Osteoblast (primary cell): ENCODE measurements at places on chromosomes 16 and 17. TPM values are rescaled to one million over a fixed set of nuclear protein-coding genes. Genes with fewer than 3 reads are reported as not detected.

The KRTAP4-12 gene
- total RNA-seq, result not detected in 2 replicates

The ACSM2A gene
- not detected in 2 replicates for total RNA-seq

The RCVRN gene
- total RNA-seq, result not detected in 2 replicates

The BORCS6 gene
- total RNA-seq, result 9.4 and 11.5 TPM in 2 replicates

The VMO1 gene
- 0.29 TPM in 1 of 2 replicates, not detected in the other for total RNA-seq

The NSRP1 gene
- total RNA-seq, result 11.2 and 12.7 TPM in 2 replicates

The CDH5 gene
- total RNA-seq, result 0.72 and 1.8 TPM in 2 replicates

The PARD6A gene
- total RNA-seq, result 2.4 and 2.9 TPM in 2 replicates

The OTOP3 gene
- total RNA-seq, result not detected in 2 replicates

The HYDIN gene
- 2.9 and 3.2 TPM in 2 replicates for total RNA-seq

The VPS9D1 gene
- total RNA-seq, result 13.3 and 14.5 TPM in 2 replicates

The TM4SF5 gene
- total RNA-seq, result not detected in 2 replicates

The MT3 gene
- total RNA-seq, result not detected in 2 replicates

The HBA2 gene
- total RNA-seq, result not detected in 2 replicates

GRCh38 chr17:75832652-75833400 lies 11.4 kb downstream of the UNC13D start:
- DNase-seq, result no peak

GRCh38 chr16:31138621-31139578 lies 3.4 kb upstream of the PRSS8 start:
- peak; percentile 96 for DNase-seq

DNA sequence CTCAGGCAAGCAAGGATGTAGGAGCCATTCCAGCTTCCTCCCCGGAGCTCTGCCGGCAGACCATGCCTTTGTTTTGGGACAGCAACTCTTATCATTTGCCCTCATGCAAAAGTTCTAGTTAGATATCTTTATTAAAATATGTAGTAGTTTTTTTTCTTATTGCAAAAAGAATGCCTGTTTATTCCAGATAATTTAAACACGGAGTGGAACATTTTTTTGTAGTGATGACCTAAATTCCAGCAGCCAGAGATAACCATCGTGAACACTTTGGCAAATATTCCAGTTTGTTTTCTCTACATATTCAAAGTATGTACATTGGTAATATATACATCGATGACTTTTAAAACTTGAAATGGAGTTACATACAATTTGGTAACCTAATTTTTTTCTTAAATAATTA lies 54.8 kb downstream of the CRISPLD2 start:
- peak; percentile 66 for DNase-seq

- no peak for DNase-seq
Observed at GRCh38 chr17:60704170-60704569, 26.5 kb downstream of the BCAS3 start.

DNA sequence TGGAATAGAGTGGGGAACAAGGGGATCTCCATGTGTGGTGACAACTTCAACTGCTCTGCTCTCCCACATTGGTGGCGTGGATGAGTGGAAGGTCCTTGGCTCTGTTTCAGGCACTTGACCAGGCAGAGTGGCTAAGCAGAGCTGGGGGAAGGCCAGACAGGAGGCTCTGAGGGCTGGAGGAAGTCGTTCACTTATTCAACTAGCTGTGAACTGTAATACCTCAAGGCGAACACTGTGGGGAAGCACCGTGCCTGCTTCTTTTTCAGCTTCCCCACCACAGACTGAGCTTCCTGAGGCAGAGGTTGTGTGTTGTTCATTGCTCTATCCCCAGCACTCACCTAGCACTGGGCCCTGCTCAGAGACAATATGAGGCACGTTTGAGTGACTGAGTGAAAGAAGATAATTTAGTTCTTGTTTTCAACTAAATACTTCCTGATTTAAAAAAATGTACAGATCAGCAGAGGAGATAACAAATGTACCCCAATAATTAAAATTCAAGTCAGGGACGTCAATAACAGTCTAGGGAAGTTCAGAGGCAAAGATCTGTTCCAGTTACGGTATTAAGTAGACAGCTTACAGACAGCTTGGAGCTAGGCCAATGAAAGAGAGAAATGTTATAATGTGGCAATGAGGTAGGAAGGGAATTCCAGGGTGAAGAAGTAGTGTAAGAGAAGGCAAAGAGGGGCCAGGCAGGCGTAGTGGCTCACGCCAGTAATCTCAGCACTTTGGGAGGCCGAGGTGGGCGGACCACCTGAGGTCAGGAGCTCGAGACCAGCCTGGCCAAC lies 34.7 kb downstream of the MYO18A start:
- DNase-seq, result peak; percentile 89

DNA sequence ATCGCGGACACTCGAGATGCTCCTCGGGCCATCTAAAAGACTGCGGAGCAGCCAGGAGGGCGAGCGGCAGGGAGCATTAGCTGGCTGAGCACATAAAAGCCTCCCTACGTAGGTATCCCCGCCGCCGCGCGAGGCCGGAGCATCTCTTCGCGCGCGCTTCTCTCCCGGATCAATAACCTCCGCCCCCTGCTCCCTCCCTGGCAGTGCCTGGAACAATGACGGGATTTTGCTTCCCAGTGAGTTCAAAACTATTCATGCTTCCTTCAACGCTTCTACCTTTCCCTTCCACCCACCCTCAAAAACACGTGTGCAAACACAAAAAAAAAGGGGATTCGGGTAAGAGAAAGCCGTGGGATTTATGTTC lies 984 bp downstream of the CENPV start:
- peak; percentile 85 for DNase-seq

DNA sequence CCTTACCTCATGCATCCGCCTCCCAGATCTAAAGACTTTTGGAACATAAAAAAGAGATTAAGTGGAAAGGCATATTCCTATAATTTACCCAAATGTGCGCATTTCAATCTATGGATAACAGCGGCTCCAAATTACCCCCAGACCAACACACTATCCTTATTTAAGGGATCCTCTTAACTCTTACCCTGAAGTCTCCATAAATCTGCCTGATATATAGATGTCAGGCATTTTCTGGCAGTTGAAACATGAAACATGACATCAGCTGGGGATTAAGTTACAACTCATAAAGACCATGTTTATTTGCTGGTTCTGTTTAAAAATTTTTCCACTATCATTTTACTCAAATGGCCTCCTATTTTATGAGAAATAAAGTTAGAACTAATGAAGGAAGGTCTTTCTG lies 478.5 kb upstream of the SALL1 start:
- DNase-seq, result no peak

GRCh38 chr17:82592289-82592766 lies 55.9 kb downstream of the WDR45B start:
- peak; percentile 54 for DNase-seq

GRCh38 chr17:1947743-1948516 lies 77.2 kb downstream of the RTN4RL1 start:
- peak; percentile 65 for DNase-seq

GRCh38 chr17:17538417-17539391 lies 42.5 kb upstream of the RASD1 start:
- DNase-seq, result no peak

- no peak for DNase-seq
Observed at GRCh38 chr16:14423344-14423743, 206.7 kb downstream of the PARN start.

GRCh38 chr16:86597126-86597879 lies 19.0 kb downstream of the FOXL1 start:
- no peak for DNase-seq

DNA sequence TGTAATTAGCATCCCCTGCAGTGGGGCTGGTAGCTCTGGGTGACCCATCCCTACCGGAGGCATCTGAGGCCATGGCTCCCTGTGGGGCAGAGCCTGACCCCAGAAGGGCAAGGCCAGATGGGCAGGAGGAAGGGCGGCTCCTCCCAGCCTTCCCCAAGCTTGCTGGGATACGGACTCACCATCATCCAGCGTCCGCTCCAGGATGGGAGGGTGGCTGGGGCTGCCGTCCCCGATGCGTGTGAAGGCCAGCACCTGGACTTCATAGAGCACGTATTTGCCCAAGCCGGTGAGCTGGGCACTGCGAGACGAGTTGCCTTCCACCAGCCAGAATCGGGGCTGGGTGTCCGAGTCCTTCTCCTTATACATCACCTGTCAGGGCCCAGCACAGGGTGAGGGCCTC lies 81.6 kb upstream of the CDC42EP4 start:
- peak; percentile 74 for DNase-seq

DNA sequence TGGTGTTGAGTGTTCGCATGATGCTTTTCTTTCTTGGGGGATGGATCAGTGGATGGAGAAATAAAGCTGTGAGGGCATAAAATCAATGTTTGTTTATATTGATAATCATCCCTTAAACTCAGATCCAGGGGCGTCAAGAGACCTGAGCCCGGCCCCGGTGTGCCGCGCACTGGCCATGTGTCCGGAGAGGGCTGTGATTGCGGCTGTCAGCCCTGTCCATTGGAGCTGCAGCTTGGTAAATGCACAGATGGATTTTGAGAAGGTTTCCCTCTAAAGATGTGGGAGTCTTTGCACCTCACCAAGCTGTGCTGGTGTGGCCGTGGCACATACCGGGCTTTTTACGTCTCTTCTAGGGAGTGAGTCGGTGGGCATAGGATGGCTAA lies 21.6 kb upstream of the ZNF750 start:
- peak; percentile 0 for DNase-seq

GRCh38 chr16:30005341-30006094 lies 5.3 kb downstream of the DOC2A start:
- DNase-seq, result peak; percentile 98

GRCh38 chr16:88405216-88406060 lies 22.7 kb downstream of the ZNF469 start:
- DNase-seq, result peak; percentile 99

DNA sequence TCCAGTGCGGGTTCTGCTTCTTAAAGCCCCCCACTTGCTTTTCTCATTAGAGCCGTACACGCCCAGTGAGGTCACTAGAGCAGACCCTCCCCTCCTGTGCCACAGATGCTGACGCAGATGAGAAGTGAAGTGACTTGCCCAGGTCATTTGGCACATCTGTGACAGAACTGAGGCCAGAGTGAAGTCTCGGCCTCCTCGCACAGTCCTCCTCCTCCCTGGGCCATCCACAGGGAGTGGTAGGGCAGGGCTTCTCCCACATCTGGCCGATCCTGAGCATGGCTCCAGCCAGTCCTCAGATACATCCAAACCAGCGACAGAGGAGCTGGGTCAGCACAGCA lies 15.3 kb upstream of the TBX2 start:
- peak; percentile 78 for DNase-seq

GRCh38 chr17:37359682-37360188 lies 16.1 kb upstream of the C17orf78 start:
- DNase-seq, result no peak

DNA sequence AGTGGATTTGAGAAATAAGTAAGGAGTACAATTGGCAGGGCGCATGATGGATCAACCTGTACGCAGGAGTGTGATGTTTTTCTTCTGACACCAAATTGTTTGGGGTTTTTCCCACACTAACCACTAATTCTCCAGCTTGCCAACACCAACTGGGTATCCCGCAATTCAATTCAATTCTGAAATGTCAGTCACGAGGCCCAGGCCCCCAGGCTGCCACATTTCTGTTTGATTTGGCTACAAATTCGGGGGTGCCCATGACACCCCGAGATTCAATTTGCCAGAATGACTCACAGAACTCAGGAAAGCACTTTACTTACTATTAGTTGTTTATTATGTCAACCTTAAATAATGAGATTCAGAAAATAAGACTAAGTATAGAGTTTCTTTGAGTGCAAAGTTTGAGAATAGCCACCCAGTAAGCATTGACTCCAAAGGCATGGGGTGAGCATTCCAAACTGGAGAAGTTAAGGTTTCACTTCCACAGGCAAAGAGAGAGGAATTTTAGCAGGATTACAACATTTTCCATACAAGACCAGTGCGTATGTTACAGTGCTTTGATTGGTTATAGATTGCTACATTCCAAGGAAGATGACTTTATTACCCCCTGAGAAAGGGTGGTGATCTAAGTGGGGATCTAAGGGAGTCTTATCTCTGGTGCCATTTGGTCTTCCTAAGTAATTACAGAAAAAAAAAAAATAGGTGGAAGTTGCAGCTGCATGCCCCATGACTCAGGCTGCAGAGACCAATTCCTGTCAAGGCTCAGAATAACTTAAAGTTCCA lies 11.5 kb downstream of the SLC46A1 start:
- DNase-seq, result peak; percentile 89

GRCh38 chr16:1010251-1010650 lies 28.7 kb downstream of the SOX8 start:
- DNase-seq, result peak; percentile 88

- DNase-seq, result no peak
Observed at GRCh38 chr17:46082257-46082656, 83.2 kb downstream of the STH start.

DNA sequence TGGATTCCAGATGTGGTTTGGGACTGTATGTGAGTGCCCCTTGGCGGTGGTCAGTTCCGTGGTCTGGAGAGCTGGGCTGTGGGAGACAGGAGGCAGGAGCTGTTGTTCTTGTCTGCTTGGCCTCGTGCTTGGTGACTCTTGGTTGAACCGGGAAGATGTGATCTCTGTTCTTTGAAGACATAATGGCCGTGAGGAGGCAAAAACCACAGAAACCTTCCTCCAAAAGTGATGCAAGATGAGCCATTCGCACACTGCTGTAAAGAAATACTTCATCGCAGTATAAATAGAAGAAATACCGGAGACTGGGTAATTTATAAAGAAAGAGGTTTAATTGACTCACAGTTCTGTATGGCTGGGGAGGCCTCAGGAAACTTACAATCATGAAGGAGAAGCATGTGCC lies 128.8 kb downstream of the RAP1GAP2 start:
- peak; percentile 64 for DNase-seq

DNA sequence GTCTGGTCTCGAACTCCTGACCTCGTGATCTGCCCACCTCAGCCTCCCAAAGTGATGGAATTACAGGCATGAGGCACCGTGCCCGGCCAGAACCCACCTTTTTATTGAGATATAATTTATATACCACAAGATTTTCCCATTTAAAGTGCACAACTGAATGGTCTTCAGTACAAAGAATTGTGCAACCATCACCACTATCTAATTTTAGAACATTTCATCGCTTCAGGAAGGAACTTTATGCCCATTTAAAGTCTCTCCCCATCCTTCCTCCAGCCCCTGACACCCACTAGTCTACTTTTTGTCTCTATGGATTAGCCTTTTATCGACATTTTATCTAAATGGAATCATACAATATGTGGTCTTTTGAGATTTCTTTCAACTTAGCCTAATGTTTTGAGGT lies 25.4 kb upstream of the HELZ start:
- DNase-seq, result no peak

- no peak for DNase-seq
Observed at GRCh38 chr17:27623614-27624013, 7.4 kb upstream of the LGALS9 start.

GRCh38 chr17:61849674-61850073 lies 13.7 kb downstream of the BRIP1 start:
- DNase-seq, result no peak

DNA sequence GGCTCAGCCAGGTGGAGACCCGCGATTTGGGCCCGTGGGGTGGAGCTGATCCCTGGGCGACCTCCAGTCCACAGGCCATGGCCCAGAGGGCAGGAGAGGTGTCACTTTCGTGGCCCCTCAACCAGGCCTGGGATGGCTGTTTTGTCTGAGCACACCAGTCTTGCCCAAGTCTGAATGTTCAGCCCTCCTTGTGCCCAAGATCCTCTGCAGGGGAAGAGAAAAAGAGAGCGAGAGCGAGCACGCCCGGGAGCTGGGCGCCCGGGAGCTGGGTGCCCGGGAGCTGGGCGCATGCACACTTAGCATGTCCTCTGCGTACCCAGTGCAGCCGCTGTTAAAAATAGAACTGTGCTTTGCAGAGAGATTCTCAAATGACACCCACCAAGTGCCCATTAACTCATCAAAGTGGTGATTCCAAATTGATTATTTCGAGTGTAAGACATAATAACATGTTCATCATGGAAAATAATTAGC lies 403.3 kb upstream of the TNRC6C start:
- peak; percentile 75 for DNase-seq

- DNase-seq, result peak; percentile 85
Observed at GRCh38 chr17:40019140-40019991, 4.1 kb downstream of the CSF3 start.

- no peak for DNase-seq
Observed at GRCh38 chr16:71585318-71585703, 8.4 kb upstream of the TAT start.
